Head of caudate nucleus (tissue), 42 donors: ENCODE measurements at places on chromosomes 11 and 22.

- DNase-seq, result no peak
Observed at GRCh38 chr11:60957188-60957587, 5.2 kb upstream of the SLC15A3 start.

DNA sequence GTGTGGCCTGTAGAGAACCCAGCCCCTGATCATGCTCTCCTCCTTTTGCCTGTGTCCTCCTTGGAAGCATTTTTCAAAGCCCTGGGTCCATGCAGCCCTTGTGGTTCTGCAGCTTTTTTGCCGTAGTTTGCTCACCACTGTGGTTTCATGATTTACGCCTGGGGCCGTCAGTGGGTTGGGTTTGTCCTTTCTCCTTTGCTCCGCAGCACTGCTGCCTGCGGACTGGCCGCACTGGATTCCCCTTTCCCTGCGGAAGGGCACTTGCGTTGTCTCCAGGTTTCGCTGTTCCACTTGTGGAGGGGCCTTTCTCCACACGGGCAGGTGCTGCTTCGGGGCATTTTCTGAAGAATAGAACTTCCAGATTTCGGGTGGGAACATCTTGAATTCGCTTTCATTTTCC lies 1260.9 kb downstream of the BRD1 start:
- DNase-seq, result no peak

DNA sequence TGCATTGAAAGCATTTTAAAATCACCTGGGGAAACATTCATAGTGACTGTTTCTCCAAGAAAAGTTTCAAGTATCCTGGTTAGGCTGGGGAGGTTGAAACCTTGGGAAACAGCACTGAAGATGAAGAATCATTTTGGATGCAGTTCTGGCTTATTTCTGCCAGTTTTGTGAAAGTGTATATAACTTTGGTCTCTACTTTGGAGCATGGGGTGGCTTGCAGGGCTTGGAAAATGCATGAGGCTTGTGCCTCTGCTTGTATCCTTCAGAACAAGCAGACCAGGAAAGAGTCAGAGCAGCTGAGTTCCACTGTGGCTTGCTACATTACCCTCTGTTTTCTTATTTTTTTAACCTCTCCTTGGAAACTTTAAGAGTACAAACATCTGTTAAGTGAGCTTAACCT lies 19.5 kb downstream of the SLC5A12 start:
- no peak for DNase-seq

- DNase-seq, result peak; percentile 55
Observed at GRCh38 chr11:117300773-117301172, 9.6 kb downstream of the BACE1-AS start.

DNA sequence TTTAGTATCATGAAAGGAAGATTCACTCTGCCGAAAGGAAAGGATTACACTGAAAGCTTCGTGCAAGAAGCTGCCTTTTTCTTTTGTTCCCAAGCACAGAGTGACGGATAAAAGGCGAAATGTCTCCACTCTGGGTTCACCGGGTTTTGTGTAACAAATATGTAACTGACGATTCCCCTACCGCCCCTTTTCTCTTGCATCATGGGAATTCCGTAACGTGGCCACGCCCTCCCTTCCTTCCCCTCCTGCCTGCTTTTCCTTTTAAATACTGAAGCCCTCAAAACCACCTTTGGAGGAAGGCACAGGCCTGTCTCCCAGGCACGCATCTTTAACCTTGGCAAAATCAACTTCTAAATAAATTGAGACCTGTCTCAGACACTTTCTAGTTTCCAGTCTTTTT lies 16.4 kb upstream of the TESMIN start:
- DNase-seq, result no peak

DNA sequence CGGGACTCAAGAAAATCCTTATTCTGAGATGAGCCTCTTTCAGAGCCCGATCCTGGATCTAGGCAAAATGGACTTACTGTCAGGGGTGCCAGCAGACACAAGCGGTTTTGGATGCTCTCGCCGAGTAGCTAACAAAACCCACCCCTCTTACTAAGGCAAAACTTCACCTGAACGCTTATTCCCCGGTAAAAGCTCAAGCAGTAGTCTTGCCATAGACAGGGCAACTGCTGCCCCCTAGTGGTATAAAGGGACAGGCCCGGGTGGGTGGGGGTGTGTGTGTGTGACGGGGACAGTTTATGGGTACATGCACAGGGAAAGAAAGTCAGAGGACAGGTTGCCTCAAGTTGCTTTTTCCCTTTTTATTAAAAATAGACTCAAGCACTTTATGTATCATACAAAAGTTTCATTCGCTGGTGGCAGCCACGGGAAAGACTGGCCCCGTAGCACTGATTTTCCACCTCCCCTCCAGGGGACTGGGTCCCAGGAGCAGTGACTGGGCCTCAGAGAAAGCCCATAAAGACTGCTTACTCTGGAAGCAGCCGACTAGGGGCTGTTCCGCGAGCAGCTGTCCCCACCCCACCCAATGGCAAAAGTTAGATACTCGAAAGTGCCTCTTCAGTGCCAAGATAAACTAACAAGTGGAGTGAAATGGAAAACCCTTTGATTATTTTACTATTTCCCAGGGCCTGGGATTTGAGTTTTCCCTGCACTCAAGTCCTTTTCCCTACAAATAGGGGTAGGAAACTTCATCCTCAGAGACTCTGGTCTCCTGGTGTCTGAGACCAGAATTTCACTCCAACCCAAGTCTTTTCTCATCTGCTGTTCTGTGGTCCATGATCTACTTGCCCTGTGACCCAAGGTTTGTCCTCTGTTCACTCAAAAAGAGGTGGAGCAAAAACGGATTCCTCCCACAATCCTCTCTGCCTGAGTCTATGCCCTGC lies 4.7 kb downstream of the YPEL4 start:
- peak; percentile 90 for DNase-seq

- no peak for DNase-seq
Observed at GRCh38 chr11:75982309-75982708, 167.3 kb downstream of the UVRAG start.

GRCh38 chr11:44328138-44328660 lies 18.3 kb upstream of the ALX4 start:
- no peak for DNase-seq

DNA sequence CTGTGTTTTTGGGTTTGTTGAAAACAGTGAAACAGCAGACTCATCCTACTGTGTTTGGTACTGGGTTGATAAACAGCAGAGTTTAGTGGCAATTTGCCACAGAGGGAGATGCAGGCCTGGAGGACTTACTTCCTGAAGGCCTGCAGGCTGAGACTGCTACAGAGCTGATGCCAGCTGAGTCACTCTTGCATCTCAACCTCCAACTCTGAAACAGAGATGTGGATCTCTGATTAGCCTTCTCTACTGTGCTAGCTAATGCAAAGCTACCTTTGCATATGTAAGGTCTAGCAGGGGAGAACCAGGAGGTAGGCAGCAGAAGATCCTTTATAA lies 14.3 kb downstream of the ATP5MG start:
- DNase-seq, result peak; percentile 22

DNA sequence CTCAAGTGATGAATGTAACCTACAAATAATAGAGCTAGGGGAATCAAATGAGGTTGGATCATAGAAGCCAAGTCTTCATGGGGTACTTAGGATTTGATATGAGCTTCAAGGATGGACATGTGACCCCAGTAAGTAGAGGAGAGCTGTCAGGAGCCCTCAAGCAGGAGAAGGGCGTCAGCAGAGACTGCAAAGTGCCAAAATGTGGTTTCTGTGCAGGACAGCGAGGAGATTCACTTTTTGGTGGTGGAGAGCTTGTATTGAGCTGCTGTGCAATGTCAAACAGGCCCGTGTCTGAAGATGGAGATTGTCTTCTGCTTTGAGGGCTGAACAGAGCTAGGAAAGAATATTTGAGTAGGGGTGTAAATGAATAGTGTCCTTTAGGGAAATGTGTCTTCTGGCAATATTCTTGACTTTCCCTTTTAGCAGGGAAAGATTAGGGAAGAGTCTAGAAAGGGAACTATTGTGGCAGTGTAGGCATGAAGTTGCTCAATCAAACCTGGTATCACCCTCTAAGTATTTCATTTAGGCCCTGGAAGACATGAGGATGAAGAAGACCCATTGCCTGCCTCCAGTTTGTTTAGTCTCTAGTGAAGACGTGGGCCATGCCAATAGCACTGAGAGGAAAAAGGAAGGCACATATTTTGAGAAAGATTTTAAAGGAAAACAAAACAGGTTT lies 31.2 kb upstream of the SORL1-AS1 start:
- no peak for DNase-seq

- no peak for DNase-seq
Observed at GRCh38 chr11:21037850-21038249, 368.5 kb downstream of the NELL1 start.

- DNase-seq, result no peak
Observed at GRCh38 chr11:80163441-80163840, 722.6 kb upstream of the TENM4 start.

GRCh38 chr11:12675951-12676711 lies 1.9 kb downstream of the TEAD1 start:
- DNase-seq, result no peak

DNA sequence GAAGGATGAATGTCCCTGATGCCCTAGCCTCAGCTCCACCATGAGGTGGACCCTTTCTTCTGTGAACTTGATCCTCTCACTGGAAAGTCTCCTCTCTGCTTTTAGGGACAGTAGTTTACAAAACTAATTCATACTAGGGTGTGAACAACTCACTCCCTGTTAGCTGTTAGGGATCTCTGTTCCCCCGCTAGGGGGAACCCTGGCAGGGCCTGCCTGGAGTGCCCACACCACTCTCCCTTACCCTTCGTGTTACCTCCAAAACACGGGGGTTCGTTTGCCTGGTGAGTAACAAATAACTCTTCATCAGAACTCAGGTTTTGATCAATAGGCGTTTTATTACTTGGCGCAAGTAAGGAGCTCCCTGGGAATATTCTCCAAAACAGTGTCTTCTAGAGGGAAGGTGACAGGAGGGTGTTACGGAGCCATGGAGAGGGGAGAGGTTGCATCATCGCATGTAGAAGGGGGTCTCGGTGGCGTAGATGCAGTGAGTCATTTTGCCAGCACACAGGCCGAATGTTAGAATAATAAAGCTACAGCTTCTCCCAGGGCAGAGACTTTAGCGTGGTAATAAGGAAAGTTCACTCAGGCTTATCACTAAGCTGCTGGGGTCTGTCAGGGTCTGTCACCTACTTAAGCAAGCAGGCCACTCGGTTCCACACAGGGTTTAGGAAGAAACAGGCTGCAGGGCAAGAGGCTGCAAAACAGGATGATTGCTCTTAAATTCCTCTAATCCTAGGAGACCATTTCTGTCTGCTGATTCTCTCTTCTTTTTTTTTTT lies 45.8 kb downstream of the C11orf96 start:
- no peak for DNase-seq

DNA sequence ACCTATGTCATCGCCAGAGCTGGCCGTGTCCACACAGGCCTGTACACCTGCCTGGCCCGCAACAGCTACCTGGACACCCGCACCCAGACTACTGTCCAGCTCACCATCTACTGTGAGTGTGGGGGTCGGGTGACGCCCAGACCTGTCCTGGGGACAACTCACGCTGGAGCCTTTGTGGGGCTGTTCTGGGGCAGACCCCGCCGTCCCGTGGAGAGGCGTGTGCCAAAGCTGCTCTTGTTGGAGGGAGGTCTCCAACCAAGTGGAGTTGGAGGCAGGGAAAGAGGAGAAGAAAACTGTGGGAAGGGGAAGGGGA lies 4.3 kb downstream of the VSIG10L2 start:
- DNase-seq, result no peak
